ENCODE measurements at places on chromosomes 4 and X.
A peak's percentile ranks its signal among the peaks of the same experiment; 100 is the strongest.

GRCh38 chrX:17544821-17545220, 169.8 kb downstream of the NHS start:
- DNase-seq = no peak

GRCh38 chr4:183154701-183155391, 55.8 kb downstream of the WWC2 start:
- DNase-seq = no peak

DNA sequence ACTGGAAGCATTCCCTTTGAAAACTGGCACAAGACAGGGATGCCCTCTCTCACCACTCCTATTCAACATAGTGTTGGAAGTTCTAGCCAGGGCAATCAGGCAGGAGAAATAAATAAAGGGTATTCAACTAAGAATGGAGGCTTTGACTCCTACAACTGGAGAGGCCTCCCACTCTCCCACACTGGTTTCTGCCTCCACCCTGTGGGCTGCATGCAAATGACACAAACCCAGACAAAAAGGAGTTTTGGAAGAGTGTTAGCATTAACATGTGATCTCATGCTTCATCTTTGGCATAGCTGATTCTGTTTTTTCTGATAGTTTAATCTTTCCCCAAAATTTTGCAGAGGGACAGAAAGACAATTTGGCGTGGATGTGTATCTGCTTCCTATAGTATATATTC, 80.8 kb upstream of the IQCM start:
- no peak for DNase-seq

DNA sequence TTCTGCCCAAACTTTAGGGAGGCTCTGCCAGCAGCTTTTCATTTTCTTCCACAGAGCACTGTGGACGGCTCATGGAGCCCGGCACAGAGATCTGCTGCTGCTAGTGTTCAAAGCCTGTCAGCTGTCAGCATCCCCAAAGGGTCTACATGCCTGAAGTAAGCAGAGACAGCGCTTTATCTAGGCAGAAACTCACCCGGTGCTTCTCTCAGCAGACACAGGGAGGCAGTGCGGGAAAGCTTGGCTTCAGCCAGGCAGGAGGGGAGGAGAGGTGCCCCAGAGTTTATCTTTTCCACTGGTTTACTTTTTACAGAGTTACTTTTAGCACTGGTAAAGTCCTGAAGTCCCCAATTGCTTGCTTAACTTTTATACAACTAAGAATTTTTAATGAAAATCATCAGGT, 339.3 kb downstream of the NKX6-1 start:
- DNase-seq = no peak

DNA sequence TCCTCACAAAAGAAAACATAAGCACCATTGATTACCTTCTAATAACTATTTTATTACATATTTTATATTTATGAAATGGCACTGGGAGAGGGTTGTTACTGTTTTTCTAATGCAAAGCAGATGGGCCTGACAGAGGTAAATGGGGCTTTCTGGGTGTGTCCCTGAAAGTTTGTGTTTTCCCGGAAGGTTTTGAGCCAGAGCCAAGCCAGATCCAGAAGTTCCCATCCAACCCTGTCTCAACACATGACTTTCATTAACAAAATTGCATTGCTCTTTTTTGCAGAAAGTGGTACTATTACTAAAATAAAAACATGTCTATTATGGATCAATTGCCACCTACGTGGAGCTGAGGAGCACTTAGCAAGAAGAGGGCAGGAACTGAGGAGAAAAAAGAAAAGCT, 181.3 kb downstream of the RAB28 start:
- DNase-seq = no peak

GRCh38 chrX:10902001-10902400, 209.1 kb upstream of the HCCS start:
- DNase-seq = no peak

DNA sequence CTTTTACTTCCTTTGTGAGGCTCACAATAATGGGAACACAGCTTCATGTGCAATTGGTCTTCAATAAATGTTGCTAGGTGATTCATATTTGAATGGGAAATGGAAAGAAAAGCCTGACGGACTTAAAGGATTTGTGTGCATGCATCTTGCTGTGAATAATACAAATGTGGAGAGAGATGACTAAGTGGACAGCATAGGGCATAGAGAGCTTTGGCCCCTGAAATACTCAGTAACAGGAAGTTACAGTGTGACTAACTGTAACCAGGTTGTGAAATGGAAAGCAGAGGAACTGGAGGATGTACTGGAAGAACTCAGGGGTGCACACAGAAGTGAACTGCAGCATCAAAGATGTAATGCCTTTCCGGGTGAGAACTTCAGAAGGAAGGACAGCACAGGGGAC, 206.7 kb downstream of the MGST2 start:
- no peak for DNase-seq

GRCh38 chrX:47595716-47596251, 13.5 kb downstream of the TIMP1 start:
- DNase-seq = no peak

- no peak for DNase-seq
Observed at GRCh38 chr4:99323756-99324155, 2.6 kb upstream of the ADH1B start.

GRCh38 chrX:21678048-21678612, 20.0 kb upstream of the KLHL34 start:
- DNase-seq = no peak

GRCh38 chr4:151992332-151993154, 231.7 kb upstream of the GATB start:
- no peak for DNase-seq

DNA sequence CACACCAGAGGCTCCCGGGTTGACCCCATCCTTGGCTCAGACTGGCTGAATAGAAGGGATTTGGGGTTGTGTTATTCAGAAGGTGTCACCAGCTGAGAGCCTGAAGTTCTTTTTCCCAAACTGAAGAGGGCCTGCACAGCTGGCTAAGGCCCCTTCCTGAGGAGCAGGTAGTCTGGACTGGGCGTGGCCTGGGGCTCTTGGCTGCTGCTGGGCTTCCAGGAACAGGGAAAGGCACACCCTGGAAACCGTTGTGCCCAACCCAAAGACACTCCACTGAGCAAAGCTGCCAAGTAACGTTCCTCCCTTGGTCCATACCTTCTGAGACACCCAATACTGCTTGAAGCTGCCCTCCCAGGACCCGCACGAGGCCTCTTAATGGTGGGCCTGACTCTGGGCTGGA, 8.3 kb upstream of the CXCR3 start:
- no peak for DNase-seq

DNA sequence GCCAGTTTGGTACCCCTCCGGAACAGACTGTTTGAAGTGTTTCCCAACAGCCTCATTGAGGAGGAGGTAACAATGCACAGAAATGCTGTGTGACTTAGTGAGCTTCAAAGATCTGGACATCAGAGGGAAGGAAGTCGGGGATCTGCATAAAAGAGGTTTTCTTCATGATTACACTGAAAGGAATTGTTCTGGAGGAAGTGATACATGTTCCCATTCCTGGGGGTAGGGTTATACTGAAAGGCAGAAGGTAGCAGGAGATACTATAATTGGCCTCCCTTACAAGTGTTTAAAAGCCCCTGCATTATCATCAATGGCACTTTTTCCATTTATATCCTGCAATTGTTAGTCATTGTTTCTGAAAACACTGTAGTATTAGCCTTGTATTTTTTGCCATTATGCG, 94.0 kb upstream of the DKK2 start:
- no peak for DNase-seq

GRCh38 chr4:19748519-19749479, 502.9 kb upstream of the SLIT2 start:
- no peak for DNase-seq

- DNase-seq = no peak
Observed at GRCh38 chr4:145819853-145820181, 118.8 kb downstream of the ZNF827 start.

GRCh38 chr4:106868381-106869035, 167.6 kb downstream of the DKK2 start:
- no peak for DNase-seq

DNA sequence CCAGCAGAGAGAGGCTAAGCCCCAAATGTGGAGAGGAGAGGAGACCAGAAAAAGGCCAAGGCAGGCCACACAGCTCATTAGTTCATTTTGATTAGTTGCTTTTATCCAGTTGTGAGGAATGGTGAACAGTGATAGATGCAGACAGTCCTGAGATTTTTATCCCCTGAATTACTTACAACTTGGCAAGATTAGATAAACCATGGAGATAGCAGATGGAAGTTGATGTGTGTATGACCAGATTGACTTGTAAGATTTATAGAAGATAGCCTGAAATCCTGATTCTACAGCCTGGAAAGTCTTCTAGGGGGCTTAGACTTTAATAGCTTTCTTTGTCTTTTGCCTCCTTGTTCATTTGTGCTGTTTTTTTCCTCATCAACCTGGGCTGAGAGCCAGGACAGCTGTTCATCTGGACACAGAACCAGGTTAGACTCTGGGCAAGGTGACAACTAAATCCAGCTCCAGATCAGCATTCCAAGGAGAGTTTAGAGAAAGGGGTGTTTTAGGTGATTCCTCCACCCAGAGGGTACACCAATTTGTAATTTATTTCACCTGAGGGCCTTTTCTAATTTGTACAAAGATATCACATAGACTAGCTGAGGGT, 215.5 kb downstream of the SPATA18 start:
- peak; percentile 3 for DNase-seq

DNA sequence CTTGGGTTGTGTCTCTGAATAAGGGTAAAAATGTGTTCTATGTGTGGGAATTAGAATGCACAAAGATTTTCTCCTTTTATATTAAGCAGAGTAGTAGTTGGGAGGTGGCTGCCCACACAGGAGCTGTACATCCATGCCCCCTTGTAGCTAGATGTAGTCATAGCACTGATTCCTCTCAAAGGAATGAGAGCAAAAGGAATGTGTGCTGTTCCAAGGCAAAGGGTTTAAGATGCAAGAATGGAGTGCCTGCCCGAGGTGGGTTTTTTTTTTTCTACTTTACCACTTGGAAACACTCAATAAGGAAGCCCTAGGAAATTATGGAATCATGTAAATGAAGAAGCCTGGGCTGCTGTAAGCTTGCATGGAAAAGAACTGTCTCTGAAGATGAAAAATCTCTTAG, 2183.2 kb upstream of the AGA start:
- DNase-seq = no peak

GRCh38 chr4:86531440-86531839, 62.7 kb upstream of the PTPN13 start:
- DNase-seq = no peak

- DNase-seq = no peak
Observed at GRCh38 chrX:39724544-39724943, 373.2 kb downstream of the BCOR start.

GRCh38 chr4:79763486-79764075, 309.4 kb downstream of the ANTXR2 start:
- no peak for DNase-seq

DNA sequence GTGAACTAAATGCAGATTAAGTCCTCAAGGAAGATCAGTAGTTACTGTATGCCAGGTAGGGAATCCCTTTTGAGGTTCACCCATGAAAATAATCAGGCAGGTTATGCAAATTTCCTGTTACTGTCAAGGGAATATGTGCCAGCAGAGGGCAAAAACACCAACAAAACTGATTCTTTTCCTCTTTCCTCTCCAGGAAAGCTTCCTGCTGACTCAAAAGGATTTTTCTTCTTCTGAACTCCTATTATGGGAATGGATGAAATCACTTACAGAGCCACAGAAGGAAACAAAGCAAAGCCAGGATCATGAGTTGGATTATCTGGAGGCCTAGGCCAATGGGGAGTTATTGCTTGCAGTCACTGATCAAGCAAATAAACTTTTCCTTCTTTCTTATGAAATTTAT, 49.7 kb downstream of the TMPRSS11F start:
- no peak for DNase-seq

GRCh38 chr4:5932035-5932568, 39.2 kb upstream of the CRMP1 start:
- DNase-seq = peak; percentile 78

GRCh38 chrX:123311486-123311885, 127.4 kb downstream of the GRIA3 start:
- no peak for DNase-seq

DNA sequence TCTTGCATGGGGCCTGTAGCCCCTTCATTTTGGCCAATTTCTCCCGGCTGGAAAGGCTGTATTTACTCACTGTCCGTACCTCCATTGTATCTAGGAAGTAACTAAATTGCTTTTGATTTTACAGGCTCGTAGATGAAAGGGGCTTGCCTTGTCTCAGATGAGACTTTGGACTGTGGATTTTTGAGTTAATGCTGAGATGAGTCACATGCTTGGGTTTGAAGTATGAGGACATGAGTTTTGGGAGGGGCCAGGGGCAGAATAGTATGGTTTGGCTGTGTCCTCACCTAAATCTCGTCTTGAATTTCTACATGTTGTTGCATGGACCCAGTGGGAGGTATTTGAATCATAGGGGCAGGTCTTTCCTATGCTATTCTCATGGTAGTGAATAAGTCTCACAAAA, 407.6 kb upstream of the NDST3 start:
- no peak for DNase-seq

GRCh38 chr4:124854968-124855367, 142.4 kb upstream of the ANKRD50 start:
- DNase-seq = no peak

DNA sequence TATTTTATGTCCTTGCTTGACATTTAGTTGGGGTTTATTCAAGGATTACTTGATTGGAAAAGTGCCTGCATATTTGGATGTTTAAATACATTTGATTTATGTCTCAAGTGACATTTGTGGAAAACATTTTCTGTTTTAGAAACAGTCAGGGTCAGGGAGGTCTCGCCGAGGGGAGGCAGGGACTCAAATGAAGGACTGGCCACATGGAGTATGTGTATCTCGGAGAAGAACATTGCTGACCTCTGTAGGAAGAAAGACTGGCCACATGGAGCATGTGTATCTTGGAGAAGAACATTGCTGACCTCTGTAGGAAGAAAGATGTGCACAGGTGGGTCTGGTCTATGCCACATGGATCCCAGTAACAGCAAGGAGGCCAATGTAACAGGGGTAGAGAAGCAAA, 233.6 kb downstream of the TRIML1 start:
- no peak for DNase-seq

DNA sequence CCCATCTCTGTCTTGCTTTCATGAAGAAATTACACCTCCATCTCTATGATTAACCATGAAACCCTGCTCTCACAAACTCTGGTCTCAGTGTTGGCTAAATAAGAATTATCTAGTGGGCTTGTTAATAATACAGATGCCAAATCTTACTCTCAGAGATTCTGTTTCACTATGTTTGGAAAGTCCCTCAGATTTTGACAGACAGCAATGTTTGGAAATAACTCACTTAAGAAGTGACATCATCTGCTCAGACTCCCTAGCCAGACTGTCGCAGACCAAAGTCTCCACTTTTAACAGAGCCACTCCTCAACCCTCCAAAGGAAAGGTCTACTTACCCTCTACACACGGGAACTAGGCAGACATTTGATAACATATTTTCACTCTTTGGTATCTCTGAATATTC, 328.5 kb upstream of the FGF16 start:
- no peak for DNase-seq

DNA sequence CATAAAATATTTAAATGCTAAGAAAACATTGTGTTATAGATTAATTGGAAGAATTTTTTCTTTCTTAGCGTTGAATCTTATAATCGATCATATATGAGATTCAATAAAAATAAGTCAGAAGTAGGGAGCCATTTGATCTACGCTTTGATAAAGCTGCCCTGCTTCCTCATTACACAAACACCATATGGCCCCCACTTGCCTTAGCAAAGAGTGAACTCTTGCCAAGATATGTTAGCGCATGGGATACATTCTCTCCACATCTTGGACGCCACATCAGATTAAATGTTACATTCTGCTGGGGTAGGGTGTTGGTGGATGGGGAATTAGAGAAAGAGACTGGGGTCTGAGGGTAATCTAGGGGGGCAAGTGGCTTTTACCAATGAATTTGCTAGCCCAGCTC, 207.7 kb upstream of the MID1 start:
- DNase-seq = no peak

GRCh38 chrX:96835660-96836289, 47.9 kb upstream of the RPA4 start:
- DNase-seq = no peak
